GM23338 (cell line): ENCODE measurements at places on chromosomes 1 and 21.

DNA sequence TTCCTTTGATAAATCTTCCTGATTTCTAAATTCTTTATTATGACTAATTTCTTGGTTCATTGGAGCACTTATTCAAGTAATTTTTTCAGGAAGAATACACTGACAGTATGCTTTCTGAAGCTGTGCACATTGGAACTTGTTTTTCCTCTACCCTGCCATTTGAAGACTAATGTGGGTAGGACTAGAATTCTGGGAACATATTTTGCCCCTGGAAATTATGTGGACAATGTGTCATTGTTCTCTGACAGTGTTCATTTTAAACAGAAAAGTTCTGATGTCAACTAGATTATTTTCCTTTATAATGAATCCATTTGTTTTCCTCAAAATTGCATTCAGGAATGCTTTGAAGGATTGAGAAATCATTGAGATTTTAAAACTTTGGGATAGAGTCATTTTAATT, 34.8 kb upstream of the ST6GALNAC5 start:
- DNase-seq: no peak

- DNase-seq: no peak
These were observed 9.2 kb upstream of the SNAPIN start for GRCh38 chr1:153649137-153649862.

- no peak for DNase-seq
These were observed 183.6 kb downstream of the GIPC2 start for GRCh38 chr1:78229344-78229743.

DNA sequence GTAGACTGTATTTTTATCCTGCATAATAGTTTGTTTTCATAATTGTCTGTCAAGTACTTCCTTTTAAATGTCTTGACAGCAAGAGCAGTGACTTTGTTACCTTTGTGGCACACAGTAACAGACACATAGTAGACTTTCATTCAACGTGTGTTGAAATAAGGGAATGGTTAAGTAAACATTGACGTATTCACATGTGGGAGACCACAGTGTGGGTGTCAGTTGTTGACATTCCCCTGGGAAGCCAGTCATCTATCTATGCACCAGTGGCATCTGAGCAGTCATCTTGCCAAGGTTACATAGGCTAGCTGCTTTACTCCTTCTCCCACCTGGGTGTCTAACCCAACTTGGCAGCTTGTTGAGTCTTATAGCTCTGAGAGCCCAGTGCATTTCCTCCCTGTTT, 1.4 kb upstream of the NUP133 start:
- DNase-seq: no peak

GRCh38 chr21:45325206-45326168, 37.8 kb upstream of the POFUT2 start:
- no peak for DNase-seq

- no peak for DNase-seq
These were observed 46.2 kb downstream of the DISP3 start for GRCh38 chr1:11525151-11525505.
